GM23338 (cell line): ENCODE measurements at places on chromosomes 1 and 21.
A peak's percentile ranks its signal among the peaks of the same experiment; 100 is the strongest.

GRCh38 chr1:210025870-210026269 lies 87.9 kb downstream of the SYT14 start:
- DNase-seq: no peak

GRCh38 chr1:221823561-221823960 lies 81.7 kb upstream of the DUSP10 start:
- no peak for DNase-seq

DNA sequence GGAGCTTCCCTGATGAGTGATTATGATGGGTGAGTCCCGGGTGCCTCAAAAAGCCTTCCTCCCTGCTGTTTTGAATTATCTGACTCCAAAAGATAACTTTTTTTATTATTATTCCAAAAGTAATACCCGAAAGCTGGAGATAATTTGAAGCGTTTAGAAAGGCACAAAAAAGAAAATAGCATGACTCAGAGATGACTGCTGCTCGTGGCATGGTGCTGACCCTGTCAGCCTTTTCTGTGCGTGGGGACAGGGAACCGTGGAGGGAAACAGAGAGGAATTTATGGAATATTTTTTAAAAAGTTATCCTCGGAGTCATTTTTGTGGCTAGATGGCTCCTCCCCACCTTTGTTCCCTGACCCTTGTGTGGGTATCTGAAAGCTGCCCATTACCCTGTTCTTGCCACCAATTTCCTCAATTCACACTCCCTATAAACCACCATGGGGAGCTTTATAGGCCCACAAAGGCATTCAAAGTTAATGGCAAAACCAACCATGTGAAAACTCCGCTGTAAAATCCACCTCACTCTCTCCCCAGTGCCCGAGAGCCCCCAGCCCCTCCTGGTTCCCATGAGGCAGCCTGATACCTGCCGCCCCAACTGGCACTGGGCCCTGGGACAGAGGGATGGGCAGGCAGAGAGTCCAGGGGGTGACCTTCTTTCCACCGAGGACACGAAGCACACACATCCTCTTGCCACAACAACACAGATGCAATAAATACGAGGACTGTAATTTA lies 37.5 kb downstream of the IGSF21 start:
- DNase-seq: no peak

- DNase-seq: peak; percentile 51
These were observed 32.9 kb upstream of the CLDN8 start for GRCh38 chr21:30248844-30249243.

GRCh38 chr1:1021920-1022259 lies 2.0 kb downstream of the AGRN start:
- no peak for DNase-seq

DNA sequence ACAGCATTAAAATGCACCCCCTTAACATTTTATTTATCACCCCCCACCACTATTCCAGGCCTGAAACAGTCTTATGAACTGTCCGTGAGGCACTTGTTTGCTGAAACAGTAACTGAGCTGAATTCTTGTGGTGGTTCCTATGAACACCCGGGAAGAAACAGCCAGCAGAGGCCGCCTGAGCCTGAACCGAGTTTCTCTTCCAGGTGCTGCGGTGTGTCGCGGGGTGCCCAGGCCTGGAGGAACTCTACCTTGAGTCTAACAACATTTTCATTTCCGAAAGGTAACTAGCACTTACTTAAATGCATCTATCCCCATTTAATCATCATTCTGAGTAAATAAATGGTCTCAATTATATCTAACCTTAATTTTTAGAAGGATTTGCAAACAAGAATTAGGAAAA lies 66.8 kb downstream of the TBCE start:
- peak; percentile 42 for DNase-seq

DNA sequence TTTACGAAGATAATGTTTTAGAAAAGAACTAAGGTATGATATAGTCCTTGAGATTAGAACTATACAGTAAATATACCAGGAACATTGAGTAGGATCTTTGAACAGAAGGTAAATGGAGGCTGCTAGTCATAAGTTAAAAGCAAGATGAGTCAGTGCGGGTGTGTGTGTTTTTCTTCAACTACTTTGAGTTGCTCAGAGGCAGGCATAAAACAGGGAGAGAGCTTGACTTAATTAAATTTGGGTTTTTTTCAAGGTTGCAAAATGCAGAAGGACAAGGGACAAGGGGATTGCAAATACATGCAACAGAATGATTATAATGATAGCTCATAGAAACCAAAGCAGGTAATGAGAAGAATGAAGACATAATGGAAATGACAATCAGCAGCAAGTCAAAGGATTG lies 815.1 kb downstream of the NCAM2 start:
- DNase-seq: no peak

DNA sequence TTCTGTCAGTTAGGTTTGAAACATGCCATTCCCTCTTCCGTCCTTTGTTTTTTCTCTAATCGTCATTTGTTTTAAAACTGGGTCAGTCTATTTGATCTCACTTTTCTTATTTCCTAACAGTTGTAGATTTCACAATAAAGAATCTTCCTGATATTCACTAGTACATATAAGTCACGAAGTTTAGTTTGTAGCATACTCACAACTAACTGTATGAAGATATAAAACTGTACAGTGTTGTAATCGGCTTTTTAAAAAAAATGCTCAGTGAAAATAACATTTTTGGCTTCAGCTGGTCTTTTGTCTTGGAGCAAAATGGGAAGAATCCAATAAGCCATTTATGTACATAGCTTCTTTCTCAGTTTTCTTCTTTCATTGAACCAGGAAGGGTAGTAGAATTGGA lies 78.3 kb downstream of the NCAM2 start:
- no peak for DNase-seq

DNA sequence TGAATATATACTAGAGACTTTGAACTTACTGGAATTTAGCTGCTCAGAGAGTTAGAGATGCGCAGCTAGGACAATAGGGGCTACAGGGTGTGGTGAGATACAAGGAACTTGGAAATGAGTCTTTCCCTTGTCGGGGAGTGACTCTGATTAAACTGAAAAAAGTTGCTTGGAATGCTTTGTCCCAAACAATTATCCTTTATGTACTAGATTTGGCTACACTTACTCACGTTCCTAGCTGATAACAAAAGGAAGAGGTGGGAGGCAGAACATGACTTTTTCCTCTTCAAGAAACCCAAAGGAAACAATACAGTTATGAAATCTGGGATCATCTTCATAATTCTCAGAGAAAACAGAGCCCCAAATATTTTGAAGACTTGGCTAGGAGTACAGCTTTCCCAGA lies 6.9 kb upstream of the CGN start:
- no peak for DNase-seq

DNA sequence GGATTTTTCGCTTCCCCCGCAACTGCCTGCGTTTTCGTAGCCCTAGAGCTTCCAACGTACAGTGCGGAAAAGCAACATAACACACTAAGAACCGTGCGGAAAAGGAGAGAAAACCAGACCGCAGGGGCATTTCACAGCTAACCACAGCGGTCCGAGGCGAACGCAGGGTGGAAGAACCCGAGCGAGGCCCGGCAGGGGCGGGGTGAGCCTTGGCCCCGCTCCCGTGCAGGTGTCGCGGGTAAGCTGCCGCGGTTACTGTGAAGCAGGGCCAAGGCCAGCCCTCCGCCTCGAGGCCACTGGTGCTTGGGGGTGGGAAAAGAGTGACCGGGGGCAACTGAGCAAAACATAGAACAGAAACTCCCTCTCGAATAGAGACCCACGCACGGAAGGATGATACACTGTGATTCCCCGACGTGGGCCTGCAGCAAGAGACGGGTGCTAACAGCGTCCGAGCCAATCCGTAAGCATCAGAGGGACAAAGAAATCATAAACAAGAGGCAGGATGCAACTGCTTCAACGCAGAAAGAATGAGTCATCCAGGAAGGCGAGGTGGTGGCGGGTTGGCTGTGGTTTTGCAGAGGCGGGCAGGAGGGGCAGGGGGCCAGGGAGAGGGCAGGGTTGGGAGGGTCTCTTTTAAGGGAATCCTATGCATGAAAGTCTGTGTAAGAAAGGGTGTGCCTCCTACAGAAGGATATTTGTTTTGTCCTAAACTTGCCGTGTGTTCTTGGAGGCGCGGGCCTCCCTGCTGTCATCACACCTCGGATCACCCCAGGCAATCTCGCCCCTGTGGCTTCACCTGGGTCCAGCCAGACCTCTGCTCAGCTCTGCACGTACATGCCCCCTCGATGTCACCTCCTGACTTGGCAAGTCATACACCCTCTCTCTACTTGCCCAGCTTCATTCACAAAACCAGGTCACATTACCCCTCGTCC lies 7.3 kb downstream of the GNG4 start:
- DNase-seq: peak; percentile 59

DNA sequence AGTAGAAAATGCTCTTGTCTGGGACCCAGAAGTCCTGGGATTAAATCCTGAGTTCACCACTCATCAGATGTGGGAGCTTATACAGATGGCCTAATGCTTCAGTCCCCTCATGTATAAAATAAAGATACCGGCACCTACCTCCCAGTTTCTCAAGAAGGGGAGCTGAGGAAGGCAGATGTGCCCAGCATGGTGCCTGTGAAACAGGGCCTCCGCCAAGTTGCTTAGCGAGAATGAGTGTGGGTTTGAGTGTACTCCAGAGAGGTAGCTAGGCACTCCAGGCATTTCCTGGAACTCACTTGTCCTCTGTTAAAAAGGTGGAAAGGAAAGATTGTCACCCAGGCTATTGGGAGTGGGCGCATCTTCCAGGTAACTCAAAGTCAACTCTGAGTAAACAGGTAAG lies 37.8 kb downstream of the IER5 start:
- no peak for DNase-seq

- no peak for DNase-seq
These were observed 242.2 kb upstream of the ADGRL2 start for GRCh38 chr1:81558291-81559076.

GRCh38 chr1:76294482-76295194 lies 220.1 kb downstream of the ST6GALNAC3 start:
- no peak for DNase-seq

GRCh38 chr1:1630191-1630964 lies 1.6 kb upstream of the MMP23B start:
- peak; percentile 93 for DNase-seq

DNA sequence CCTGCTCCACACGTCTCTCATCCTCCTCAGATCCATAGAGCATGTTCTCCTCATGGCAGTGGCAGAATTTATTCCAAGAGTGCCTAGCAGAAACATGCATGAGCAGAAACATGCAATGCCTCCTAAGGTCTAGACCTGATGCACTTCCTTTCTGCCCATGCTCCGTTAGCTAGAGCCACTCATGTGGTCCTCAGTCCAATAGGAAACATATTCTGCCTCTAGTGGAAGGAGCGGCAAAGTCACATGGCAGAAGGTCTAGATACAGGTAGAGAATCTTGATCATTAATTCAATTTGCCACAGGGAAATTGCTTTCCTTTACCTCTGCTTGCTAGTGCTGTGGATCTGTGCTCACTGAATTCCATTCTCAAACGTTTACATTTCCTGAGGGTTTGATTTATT lies 130.4 kb downstream of the KIF26B start:
- DNase-seq: no peak

DNA sequence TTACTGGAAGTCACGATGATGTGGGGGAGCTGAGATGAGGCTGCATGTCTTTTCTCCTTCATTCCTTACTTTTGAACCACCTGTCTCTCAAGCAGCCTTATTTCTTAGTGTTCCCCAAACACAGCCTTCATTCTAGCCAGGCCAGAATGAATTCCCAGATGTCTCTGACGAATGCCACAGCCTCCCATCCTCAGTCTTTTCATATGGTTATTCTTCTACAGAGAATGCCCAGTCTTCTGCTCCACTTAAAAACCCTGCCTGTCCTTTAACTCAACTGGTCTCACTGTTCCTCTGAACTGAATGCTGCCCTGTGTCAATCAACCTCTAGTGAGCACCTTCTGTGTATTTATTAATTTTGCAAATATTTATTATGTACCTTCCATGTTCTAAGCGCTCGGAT lies 156.2 kb downstream of the PLA2G4A start:
- peak; percentile 77 for DNase-seq

GRCh38 chr1:53553734-53554509 lies 94.7 kb downstream of the DMRTB1 start:
- DNase-seq: no peak

DNA sequence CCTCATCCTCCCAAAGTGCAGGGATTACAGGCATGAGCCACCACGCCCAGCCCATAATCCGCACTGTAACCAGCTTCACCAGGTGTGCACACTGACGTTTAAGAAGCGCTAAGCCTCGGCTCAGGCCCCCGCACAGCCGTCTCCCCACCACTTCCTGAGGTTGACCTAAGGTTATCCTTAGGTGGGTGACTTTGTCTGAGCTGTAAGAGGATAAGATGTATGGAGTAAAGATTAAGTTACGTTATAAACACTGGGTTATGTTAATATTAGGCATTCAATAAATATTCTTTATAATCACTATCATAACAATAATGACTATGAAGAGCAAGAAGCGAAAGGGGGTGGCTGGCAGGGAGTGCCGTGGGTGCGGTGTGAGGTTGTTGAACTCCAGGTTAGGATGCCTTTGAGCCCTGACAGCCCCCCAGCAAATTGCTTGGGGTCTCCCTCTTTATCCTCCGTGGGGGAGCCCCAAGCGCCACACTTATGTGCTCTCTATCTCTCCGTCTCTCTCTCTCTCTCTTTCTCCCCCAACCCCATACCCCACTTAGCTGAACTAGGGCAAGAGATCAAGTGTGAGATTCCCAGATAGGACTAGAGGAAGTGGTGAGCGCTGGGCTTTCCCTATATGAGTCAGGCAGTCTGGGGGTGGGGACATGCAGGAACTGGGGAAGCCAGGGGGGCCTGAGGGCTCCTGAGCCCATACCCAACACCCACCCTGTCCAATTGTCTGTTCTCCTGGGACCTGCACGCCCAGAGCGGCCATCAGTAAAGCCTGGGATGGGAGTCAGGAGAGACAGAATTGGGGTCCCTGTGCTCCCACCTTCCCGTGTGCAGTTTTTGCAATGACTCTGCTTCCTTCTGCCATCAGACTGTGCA lies 7.6 kb downstream of the EFHD2 start:
- no peak for DNase-seq

DNA sequence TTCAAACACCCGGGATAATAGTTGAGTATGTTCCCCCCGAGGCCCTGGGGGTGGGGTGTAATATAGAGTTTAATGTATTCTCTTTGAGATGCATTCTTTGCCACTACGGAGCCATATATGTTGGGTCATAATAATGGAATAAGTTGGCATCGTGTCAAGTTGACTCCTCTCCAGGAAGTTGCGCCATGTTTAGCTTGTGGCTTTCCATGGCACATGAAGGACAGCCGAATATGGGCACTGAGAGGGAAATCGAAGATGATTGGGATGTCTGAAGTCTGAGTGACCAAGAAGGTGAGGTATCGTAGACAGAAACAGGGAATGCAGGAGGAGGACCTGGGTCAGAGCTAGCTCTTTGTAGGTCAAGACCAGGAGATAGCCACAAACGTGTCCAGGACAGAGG lies 92.6 kb downstream of the PAX7 start:
- no peak for DNase-seq
